Neuronal stem cell (in vitro differentiated cells): ENCODE measurements at places on chromosomes 12 and 14.

GRCh38 chr12:65836419-65837197 is 12.3 kb downstream of the HMGA2 start:
- DNase-seq, result no peak

DNA sequence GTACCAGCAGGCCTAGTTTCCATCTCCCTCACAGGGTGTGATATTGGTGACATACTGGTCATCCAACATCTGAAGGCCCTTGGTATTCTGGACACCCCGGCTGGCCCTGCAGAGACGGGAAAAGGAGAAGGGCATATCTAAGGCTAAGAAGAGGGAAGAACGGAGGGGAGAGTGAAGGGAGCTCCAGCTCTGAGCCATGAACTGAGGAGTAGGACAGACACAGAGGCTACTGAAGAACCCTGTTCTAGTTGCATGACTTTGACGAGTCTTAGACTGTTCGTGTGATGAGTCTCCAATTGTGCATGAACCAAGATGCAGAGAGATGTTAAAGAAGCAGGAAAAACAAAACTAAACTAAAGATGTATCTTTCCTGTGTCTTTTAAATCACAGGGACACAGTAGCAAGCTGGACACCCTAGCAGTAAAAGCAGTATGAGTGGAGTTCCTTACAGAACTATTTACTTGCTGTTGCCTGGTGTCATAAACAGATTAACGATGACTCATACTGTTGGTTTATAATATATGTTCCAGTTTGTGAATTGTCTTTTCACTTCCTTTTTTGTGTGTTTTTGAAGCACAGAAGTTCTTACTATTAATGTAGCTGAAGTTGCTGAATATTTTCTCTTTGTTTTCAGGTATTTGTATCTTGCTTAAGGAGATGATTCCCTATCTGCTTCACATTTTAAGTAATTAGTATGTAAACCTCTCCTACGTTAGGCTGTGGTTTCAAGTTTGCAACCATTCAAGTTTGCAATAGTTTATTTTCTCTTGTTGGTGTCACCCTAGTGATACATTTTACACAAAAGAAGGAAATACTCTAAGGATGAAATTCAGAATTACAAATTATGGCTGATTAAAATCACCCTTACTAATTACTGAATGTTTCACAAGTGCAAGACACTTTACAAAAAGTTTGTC is 15.7 kb downstream of the FAR2 start:
- no peak for DNase-seq

GRCh38 chr14:73785834-73786635 is 65.6 kb upstream of the PTGR2 start:
- no peak for DNase-seq

DNA sequence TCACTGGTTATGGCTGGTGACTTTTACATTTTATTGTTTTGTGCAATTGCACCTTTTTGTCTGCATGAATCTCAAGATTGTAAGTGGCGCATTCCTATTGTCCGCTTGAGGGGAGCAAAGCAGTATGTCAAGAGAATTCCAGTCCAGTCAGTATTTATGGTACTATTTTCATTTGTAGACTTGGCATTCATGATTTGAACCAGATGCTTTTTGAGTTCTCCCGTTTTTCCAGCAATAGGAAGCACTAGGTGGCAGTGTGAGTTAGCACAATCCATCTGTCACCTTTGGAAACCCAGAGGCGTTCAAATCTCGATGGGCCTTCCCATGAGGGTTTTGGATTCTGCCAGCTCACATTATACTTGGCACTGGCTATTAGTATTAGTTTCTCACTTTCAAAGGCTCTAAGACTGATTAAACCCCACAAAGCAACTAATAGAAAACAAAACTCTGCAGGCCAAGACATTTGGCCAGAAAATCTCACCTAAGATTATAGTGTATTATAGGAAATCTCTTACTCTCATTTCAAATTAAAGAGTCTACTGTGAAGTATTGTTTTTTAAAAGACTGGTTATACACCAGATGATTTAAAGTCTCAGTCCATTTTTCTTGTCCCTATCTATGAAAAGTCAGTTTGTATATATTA is 2.2 kb downstream of the DACT1 start:
- peak; percentile 31 for DNase-seq

DNA sequence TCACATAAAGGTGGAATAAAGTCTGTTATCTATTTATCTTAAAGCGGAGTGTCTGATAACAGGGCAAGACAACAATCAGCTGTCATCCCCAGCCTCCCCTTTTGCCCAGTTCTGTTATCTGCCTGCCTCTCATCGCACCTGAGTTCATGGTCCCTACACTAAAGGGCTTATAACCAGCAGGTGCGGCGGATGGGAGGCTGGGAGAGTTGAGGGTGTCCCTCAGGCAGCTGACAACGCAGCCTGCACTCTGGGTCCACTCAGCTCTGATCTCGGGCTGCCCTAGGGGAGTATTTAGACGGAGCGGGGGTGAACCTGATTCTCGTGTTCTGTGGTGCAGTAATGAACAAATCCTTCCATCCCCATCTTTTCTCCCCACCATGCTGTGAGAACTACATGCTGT is 34.0 kb upstream of the JDP2 start:
- no peak for DNase-seq

- DNase-seq, result no peak
Observed at GRCh38 chr12:65306366-65307168, 28.1 kb downstream of the MSRB3 start.

DNA sequence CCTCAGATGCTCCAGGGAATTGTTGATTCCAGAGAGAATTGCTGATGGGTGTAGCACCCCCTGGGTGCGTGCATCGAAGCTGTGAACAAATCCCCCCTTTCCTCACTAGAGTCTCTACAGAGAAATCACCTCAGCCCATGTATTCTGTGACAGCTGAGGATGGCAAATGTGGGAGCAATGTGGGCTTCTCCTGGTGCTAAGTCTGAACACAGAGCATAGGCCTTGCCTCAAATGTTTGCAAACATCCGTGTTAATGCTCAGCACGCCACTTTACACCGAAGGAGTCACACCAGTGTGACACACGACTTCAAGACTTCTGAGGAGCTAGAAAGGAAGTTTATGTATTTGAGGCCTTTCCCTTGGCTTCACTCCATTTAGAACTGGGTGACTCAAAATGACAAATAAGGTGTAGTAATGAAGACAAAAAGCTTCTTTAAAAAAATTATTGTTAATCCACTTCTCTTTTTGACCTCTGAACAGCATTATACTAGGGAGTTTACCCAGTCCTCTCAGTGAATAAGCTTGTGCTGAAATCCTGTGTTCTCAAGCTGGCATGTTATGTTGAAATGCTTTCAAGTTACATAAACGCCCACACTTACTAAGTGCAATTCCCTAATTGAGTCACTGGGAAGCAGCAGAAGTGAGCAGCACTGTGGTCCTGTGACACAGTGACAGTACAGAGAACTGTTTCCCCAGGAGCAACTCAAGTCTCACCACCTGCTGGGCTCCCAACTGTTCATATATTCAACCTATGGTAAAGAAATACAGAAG is 92.9 kb downstream of the FAR2 start:
- DNase-seq, result peak; percentile 15

- DNase-seq, result no peak
Observed at GRCh38 chr14:99659333-99659741, 14.4 kb downstream of the HHIPL1 start.

DNA sequence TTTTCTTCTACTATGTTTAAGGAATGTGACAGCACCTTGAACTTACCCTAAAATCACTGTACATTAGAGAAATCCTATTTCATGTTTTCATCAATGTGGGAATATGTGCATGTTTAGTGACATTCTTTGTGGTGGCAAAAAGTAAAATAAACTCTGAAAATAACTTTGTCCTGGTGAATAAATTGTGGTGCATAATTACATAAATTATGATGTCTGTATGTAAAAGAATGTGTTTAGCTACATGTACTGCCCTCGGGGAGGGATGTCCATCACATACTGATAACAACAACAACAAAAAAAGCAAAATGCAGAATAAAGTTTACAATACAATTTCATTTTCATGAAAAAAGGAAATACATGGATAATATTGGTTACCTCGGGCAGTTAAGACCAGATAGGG is 157.3 kb downstream of the METTL25 start:
- DNase-seq, result no peak

DNA sequence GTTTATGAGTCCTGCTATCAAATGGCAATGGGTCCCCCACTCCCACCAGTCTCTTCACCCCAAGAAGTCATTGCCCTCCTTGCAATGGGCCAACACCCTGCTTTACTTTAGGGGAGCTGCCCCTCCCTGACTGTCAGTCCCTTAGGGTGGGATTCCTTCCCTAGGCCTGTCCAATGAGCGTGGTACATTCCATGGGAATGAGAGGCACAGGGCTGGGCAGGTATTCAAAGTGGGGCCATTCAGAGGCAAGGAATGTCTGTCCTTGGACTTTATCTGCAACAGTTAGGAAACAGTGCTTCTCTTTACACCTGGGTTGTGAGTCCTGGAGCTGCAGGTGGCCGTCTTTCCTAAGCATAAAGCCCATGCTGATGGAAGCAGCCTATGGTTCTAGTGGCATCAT is 40.8 kb downstream of the TMEM132C start:
- DNase-seq, result no peak

- DNase-seq, result no peak
Observed at GRCh38 chr14:85601246-85601645, 71.3 kb downstream of the FLRT2 start.

- DNase-seq, result no peak
Observed at GRCh38 chr14:74892745-74893144, 11.0 kb downstream of the DLST start.

DNA sequence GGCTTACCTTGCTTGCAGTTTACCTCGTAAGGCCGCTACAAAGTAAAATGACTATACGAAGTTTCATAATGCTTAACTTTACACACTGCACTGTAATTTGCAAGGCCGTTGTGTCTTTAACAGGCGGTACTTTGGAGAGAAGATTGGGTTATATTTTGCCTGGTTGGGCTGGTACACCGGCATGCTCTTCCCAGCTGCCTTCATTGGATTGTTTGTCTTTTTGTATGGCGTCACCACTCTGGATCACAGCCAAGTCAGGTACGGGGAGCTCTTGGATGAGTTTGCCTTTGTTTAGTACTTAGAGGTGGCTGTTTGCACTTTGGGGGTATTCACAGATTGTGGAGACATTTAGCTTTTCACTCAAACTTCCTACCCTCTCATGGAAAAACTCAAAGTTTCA is 167.8 kb downstream of the SLC5A8 start:
- no peak for DNase-seq

DNA sequence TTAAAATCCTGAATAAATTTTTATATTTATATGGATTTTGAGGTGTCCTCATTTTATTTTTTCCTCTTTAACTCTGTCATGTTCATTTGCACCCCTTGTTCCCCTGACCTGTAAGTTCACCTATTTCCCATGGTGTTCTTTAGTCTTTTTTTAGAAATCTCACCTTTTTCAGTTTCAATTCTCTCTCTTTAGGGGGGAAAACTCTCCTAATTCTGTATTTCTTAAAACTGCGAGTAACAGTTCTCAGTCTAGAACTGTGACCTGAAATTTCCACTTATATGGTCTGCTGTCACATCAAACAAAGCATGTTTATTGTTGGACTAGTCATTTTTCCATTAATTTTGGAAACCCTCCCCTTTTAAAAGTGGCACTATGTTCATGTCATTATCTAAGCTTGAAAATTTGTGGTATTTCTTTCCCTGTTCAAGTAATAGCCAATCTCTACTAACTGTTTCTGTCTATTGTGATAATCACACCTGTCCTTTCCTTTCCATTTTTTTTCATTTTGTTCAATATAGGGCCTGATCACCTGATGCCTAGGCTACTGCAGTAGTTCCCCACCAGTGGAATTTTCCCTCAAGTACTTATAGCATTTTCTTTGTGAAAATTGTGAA is 14.0 kb upstream of the FBXO33 start:
- DNase-seq, result no peak

DNA sequence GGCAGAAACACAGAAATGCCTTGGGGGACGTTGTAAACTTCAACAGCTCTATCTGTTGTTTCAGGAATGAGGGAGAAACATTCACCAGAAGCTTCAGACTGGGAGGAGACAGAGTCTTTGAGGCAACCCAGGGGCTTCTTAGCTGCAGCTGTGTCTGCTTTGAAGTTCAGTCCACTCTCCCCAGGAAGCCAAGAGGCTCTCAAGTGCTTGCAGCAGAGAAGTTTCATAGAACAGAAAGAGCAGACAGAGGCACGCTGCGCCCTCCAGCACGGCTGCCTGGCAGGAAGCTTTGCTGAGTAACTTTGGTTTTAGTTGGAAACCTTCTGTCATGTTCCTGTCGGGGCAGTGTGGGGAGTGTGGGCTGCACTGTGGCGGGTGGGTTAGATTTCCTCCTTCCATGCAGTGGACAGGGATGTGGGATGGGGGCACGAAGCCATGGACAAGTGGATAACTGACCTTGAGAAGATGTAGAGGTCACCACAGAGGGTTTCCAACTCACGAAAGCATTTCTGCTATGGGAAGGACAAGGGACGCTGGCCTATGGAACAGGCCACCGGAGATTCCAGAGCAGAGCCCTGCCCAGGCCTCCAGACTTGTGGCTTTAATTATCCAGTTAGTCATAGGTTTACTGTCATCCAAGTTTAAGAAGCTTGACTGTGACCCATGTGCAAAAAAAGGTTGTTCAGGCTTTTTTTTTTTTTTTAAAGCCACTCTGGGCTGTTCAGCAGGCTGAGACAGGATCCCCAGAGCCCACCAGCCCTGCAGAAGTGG is 107.7 kb downstream of the ARF6 start:
- no peak for DNase-seq

DNA sequence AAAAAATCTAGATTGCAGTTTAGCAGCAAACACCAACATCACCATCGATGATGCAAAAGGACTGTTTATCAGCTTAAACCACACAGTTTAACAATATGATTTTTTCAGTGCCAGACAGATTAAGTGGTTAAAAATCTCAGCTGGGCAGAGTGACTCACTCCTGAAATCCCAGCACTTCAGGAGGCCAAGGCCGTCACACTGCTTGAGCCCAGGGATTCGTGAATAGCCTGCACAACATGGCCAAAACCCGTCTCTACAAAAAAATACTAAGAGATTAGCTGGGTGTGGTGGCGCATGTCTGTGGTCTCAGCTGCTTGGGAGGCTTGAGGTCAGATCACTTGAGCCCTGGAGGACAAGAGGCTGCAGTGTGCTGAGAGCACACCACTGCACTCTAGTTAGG is 8.9 kb downstream of the RSRC2 start:
- DNase-seq, result no peak

GRCh38 chr14:52641745-52642144 is 53.6 kb downstream of the ERO1A start:
- DNase-seq, result no peak

DNA sequence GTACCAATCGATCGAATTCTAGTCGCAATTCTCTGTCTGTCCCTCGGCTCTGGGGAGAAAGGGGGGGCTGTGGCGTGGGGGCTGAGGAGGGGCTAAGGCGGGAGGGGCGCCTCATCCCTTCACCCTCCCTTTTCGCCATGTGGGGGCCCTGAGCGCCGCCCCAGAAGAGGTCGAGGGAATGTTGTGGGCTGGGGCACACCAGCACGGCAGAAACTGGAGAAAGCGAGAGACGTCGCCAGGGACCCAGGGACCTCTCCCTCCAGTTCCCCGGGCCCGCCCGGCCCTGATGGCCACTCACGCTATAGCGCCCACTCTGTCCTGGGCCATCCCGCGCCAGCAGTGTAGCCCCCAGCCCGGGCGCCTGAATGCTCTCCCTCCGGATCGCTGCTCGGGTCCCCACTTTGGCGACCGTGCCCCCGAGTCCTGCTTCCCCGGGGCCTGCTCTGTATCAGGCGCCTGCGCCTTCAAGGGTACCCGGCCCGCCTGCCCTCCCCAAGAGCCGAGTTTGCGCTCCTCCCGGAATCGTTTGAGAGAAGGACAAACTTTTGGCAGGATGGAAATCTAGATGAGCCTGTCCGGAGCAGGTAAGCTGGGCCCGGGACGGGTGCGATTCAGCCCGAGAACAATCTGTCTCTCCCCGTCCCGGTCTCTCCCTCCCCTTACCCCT is 62.6 kb downstream of the SMUG1 start:
- DNase-seq, result no peak

- no peak for DNase-seq
Observed at GRCh38 chr12:11815397-11815796, 165.9 kb downstream of the ETV6 start.

GRCh38 chr14:49659526-49660455 is 24.7 kb upstream of the DNAAF2 start:
- no peak for DNase-seq
